ENCODE measurements at places on chromosomes 1 and 21.
A peak's percentile ranks its signal among the peaks of the same experiment; 100 is the strongest.

DNA sequence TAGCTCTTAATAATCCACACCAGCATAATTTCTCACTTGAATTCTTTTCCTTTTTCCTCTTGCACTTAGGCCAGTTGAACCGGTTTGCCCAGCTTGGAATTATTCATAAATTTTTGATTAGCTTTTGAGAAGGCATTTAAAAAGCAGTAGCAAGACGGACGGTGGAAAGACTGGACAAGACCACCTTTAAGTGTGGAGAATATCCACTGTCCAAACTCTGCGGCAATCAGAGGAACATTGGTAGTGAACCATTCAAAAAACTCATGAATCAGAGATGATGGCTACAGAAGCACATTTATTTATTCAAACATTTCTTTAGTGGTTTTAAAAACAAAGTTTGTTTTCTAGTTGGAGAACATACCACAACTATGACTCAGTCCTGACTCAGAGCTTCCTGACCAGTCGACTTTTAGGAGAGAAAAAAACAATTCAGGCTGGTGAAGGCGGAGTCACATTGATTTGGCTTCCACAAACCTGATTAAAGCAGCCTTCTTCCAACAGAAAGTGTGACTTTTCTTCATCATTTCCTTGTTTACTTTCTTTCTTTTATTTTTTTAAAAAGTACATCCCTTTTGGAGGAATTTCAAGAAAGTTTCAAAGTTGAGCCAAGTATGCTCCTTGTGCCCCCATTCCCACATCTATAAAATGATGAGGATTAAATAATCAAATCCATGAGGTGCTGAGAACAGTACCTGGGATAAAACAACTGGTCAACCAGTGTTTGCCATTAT, 128.8 kb downstream of the ADSS2 start:
- DNase-seq, result no peak

DNA sequence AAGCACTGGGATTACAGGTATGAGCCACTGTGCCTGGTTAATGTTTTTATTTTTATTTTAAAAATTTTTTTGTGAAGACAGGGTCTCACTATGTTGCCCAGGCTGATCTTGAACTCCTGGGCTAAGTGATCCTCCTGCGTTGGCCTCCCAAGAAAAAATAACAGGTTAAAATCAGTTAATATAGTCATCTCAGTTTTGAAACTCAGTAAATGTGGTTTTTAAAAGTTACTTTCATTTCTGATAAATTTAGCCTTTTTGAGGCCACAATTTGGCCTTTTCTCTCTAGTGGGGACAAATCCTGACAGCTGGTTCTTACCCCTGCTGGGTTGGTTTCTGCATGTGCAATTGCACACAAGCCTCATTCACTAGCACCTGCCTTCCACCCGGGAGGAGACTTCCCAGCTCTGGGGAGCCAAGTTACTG, 13.3 kb downstream of the PMF1 start:
- DNase-seq, result no peak

GRCh38 chr21:41280115-41280919, 36.3 kb upstream of the FAM3B start:
- DNase-seq, result no peak

- peak; percentile 66 for DNase-seq
These were observed 17.1 kb downstream of the ADORA1 start for GRCh38 chr1:203144661-203145060.

GRCh38 chr1:118117521-118117920, 67.5 kb downstream of the SPAG17 start:
- no peak for DNase-seq

DNA sequence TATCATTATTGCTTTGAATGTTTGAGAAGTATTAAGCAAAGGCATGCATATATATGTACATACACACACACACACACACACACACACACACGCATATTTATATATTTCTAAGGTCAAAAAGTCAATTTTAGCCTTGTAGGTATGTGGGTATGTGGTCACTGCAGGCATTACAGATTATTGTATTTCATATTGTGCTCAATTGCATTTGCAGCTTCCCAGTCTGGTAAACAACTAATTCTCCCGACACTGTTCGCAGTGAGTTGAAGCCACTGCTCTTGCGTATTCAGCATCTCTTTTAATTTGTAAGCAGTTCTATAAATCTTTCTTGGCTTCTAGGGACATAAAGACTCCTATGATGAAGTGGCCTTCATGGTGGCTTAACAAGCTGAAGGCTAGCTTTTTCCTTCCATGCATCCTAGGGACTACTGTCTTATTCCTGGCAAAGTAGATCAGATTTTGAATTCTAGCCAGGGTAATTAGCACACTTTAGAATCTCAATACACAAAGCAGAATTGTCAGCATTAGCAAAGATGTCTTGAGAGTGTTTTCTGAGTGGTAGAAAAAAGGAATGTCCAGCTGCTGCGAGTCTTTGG, 368.6 kb upstream of the NEGR1 start:
- no peak for DNase-seq

DNA sequence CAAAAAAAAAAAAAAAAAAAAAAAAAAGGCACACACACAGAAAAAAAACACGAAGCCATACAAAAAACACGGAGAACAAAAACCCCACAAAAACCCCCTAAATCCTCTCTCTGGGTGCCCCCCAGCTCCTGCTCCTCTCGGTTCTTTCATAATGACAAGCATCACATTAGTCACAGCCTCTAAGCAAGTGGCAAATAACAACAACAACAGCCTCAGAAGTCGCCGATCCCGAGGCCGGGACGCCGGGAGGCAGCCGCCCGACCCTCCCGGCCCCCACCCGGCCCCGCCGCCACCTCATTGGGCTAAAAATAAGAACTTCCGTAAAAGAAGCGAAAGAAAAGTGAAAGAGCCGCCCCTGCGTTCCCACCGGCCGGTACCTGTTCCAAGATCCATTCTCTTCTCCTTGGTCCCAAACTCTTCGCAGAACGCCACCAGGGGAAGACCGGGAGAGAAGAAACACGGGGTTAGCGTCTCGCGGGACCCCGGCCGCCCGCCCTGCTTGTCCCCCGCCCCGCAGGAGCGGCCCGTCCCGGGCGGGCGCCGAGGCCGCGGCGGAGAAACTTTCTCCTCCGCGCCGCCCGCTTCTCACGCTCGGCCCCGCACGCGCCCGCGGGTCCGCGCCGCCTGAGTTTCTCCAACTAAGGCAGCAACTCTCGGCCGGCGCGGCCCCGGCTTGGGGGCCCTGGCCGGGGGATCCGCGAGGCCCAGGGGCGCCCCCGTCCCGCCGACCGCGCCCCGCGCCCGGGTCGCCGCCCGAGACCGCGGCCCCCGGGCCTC, 102.8 kb downstream of the CASZ1 start:
- DNase-seq, result no peak

DNA sequence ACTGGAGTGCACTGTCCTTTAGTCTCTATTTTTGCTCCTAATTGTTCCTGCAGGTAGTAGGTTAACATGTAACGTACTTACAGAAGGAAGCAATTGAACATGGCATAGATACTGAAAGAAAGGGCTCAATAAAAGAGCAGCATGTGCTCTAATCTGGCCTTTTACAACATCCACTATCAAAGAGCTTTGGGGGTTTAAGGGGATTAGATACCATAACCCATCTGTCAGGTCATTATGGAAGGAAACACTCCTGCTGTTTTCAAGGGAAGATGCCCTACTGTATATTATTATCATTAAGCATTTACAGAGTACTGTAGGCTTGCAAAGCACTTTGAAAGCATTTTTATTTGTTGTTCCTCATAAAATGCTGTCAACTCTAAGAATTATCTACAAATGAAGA, 152.8 kb downstream of the TTLL7 start:
- no peak for DNase-seq

DNA sequence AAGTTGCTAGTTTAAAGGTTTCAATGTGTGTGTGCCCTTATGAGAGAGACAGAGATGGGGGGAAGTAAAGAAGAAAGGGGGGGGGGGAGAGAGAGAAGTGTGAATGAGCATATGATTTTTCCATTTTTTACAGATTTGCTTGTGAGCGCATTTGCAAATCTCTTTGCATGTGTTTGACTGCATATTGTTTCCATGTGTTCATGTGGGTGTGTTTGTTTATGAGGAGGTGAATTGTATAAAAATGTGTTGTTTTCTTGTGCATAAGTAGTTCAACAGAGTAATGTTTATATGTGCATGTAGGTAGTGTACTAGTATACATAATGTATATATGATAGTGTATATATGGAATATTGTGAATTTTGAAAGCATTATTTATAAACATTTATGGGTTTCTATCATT, 205.9 kb upstream of the SPAG17 start:
- DNase-seq, result no peak

- DNase-seq, result no peak
These were observed 82.3 kb downstream of the SSBP3 start for GRCh38 chr1:54323921-54324250.

- no peak for DNase-seq
These were observed 36.2 kb downstream of the KCNN3 start for GRCh38 chr1:154833841-154834240.

- DNase-seq, result no peak
These were observed 103.2 kb upstream of the DYNLT5 start for GRCh38 chr1:66648901-66649595.

DNA sequence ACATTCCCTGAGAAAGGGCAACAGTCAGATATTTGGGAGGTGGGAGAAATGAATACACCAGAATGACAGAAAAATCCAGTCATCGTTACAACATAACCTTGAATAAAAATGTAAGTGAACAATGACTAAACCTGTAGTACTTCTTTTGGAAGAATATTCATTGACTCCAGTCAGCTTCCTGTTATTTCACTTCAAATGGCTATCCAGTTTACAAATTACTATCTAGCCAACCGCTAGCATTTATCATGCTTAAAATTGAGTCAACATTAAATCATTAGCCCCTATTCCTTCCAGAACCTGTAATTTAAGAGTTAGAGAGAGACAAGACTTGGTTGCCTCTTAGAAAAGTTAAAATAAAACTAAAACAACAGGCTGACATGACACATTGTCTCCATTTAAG, 33.6 kb downstream of the WLS start:
- DNase-seq, result no peak

DNA sequence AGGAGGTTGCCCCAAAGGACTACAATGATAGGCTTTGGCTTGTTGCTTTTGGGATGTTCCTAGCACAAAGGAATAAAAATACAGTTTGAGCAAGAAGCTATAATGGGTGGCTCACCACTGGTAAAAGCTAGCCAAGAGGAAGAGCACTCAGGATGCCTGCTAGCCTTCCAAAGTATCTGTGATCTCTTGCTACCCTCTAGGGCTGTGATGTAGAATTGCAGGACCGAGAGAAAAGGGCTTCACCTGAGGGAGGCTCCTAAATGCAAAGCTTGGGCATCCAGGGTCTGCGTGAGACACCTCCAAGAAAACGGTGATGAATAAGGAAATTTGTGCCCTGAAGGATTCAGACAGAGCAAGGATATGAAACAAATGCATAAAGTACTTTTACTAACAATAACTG, 17.7 kb downstream of the IVL start:
- DNase-seq, result no peak

DNA sequence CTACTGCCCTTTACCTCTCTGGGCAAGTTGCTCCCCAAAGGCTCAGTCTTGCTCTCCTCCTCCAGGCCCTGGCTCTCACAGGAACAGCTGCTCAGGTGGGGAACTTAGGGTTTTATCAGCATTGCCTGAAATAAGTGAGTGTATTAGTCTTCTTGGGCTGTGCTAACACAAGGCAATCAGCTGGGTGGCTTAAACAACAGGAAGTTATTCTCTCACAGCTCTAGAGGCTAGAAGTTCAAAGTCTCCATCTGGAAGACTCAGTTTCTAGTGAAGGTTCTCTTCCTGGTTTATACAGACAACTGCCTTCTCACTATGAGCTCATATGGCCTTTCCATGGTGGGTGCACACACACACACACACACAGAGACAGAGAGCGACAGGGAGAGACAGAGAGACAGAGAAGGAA, 2.8 kb upstream of the CD1C start:
- DNase-seq, result no peak

GRCh38 chr1:94063379-94063778, 57.6 kb downstream of the ABCA4 start:
- no peak for DNase-seq

DNA sequence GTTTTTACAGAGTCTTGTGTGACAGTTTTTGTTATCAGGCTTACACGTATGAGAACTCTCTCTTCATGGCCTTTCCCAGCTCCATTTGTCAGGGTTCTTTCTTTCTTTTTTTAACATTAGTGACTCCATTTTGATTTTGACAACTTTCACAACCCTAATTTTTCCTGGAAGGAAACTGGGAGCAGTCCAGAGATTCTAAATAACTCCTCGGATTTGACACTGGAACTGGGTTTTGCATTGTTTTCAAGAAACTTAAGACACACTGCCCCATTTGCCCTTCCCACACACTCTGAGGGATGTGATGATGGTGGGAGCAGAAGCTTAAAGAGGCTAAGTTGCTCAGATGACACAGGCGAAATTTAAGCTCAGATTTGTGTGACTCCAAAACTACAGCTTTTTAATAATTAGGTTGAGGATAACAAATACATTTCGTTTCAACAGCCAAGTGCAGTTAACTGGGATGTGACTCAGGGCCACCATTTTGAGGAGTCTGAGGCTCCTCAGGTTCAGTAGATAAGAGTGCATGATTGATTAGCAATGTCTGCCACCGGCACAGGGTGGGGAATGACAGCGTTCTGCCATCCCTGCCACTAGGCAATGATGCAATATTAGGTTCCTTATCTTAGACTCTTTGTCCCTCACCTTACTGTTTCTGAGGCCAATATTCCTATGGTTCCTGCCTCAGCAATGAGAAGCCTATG, 95.1 kb upstream of the ATP1A1 start:
- DNase-seq, result no peak

DNA sequence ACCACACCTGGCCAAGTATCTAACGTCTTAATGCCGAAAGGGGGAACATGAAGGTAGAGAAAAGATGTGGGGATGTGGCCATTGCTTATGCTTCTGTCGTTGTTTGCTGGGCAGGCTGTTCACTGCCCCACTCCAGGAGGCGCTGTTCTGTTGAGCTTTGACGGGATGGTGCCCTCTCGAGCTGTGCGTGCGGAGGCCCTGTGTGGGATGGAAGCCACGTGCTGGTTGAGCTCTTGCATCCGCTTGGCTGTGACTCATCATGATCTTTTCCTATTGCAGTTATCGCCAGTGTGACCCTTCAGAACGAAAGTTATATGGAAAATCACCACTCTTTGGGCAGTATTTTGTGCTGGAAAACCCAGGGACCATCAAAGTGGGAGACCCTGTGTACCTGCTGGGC, 26.3 kb downstream of the MTARC1 start:
- DNase-seq, result no peak

- peak; percentile 71 for DNase-seq
These were observed 10.9 kb upstream of the SESN2 start for GRCh38 chr1:28248273-28249012.
